ENCODE measurements at places on chromosomes 4 and X.

- DNase-seq = no peak
These were observed 33.0 kb upstream of the ADRA2C start for GRCh38 chr4:3733195-3733594.

- DNase-seq = no peak
These were observed 83.4 kb downstream of the PHKA2 start for GRCh38 chrX:18900401-18900976.

GRCh38 chrX:87732133-87732532 is 214.5 kb downstream of the KLHL4 start:
- DNase-seq = no peak

- DNase-seq = peak; percentile 1
These were observed 94.3 kb downstream of the HDAC8 start for GRCh38 chrX:72478351-72478750.

- DNase-seq = no peak
These were observed 31.2 kb downstream of the LRIT3 start for GRCh38 chr4:109879081-109879480.

DNA sequence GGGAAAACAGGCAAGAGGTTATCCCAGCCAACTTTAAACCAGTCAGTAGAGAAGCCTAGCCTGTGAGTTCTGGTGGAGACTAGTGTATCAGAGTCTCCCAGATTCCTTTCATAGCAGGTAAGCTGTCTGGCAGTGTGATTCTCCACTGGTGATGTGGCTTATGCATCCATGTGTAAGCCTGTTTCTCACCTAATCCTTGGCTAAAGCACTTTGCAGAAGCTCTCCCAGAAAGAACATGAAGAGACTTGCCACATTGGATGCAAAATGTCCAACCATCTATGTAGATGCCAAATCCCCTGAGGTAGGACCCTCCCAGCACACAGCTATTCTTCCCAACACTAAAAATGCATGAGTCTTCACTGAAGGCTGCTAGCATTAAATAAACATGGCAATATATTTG is 111.7 kb downstream of the CHRNA9 start:
- DNase-seq = no peak

GRCh38 chrX:150763810-150764209 is 70.6 kb downstream of the MTMR1 start:
- no peak for DNase-seq

GRCh38 chr4:6331018-6331417 is 61.4 kb downstream of the WFS1 start:
- no peak for DNase-seq

DNA sequence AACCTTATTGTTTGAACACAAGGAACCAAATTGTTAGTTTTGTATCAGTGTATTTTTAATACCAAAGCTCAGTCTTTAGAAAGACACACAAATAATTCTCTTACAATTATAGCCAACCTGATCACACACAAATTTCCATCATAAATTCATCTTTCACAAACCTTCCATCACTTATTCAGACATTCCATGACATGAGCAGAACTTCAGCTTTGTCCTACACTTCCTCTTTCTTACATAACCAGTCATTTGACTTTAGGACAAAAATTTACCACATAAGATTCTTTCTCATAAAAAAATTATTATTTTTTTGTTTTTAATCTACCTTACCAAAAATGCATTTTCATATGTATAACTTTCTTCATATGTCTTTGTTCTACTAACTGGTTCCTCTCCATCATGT is 312.2 kb downstream of the GALNTL6 start:
- DNase-seq = no peak

DNA sequence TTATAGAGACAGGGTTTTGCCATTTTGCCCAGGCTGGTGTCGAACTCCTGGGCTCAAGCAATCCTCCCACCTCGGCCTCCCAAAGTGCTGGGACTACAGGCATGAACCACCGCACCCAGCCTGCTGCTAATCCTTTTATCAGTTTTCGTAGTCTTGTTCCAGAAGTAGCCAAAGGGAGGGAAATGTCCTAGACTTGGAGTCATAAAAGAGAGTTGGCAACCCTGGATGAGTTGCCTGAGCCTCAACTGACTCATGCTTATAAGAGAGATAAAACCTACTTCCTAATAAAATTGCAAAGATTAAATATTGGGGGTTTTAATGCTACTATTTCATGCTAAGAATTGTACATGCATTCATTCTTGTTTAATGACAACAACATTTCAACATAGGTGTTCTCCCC is 44.3 kb downstream of the CD40LG start:
- DNase-seq = no peak

- no peak for DNase-seq
These were observed 94.7 kb upstream of the NAP1L5 start for GRCh38 chr4:88792268-88792781.

DNA sequence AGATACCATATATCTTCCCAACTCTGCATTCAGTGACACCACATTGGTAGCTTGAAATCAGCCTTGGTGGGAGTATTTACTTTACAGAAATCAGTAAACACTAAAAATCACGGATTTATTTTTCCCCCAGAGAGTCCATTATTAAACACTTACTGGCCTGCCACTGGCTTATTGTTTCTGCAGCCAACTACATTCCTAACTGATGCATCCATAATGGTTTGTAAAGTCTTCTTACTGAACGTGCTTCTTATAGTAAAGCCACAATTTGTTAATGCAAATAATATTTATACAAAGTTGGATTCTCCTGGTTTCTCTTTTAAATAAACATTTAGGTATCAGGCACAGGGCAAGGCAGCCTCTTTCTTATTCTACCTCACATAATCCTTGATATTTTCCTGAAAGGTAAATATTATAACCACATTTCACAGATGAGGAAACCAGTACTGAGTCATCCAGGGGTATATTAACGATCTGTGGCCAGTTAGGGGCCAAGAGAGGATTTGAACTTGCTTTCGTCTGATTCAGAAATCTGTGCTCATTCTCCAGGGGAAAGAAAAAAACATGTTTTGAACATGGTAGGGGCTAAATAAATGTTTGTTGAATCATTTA is 136.5 kb downstream of the RAB28 start:
- DNase-seq = no peak

GRCh38 chrX:153414856-153415510 is 3.7 kb downstream of the ZFP92 start:
- no peak for DNase-seq

DNA sequence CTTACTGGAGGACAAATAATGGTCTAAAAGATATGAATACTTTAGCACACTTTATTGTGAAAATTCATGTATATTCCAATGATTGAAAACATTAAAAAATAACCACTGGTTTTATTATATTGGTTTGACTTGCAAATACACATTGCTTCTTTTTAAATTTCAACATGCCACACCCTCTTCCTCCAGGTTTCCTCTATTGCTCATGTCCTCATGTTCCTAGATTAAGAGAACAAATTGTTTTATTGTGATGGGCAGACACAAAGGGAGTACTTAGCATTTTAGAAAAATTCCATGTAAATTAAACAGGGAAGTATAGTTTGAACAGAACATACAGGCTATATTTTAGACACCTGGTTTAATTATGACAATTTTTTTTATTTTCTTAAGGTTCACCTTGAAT is 230.6 kb upstream of the GPRIN3 start:
- no peak for DNase-seq

GRCh38 chrX:47384502-47384901 is 14.1 kb downstream of the ZNF157 start:
- peak; percentile 3 for DNase-seq

- DNase-seq = no peak
These were observed 246.3 kb upstream of the ANKRD50 start for GRCh38 chr4:124958847-124959246.

- no peak for DNase-seq
These were observed 1136.6 kb upstream of the PABPC4L start for GRCh38 chr4:135338181-135338580.

GRCh38 chr4:26022346-26023202 is 108.6 kb downstream of the SMIM20 start:
- DNase-seq = peak; percentile 31

DNA sequence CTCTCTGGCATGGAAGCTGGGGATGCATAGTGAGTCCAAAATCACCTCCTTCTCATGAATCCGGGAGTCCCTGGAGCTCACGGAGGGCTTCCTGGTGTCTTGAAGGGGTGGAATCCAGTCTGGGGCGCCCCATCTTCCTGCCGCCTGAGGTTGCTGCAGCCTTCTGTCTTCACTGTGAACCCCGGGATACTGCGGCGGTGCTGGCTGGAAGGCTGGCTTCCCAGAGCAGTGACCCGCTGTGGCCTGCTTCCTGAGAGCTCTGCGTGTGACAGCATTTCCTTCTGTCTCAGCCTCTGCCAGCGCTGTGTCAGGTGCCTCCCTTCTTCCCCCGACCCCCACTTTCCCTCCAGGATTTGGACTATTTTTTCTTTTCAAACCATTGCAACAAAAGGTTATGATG is 98.8 kb upstream of the STOX2 start:
- DNase-seq = no peak

DNA sequence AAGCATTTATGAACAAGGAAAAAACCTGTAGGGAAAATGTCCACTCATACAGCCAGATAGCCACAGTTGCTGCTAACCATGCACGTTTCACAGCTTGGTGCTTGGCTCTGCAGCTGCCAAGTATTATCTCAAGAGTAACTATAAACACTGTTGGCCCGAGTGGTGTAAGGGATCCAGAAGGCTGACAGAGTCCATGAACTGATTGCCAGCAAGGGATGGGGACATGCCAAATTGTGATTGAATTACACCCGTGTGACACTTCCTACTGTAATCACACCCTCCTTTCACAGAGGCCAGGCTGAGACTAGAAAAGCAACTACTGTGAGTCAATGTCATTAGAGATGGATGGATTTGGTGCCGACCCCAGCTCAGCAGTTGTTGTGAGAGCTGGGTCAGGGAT is 223.9 kb upstream of the ANKRD50 start:
- no peak for DNase-seq

GRCh38 chr4:57320217-57320616 is 210.0 kb upstream of the IGFBP7 start:
- DNase-seq = no peak

GRCh38 chrX:118603981-118604380 is 108.4 kb downstream of the DOCK11 start:
- DNase-seq = peak; percentile 4

GRCh38 chr4:38489924-38490639 is 173.9 kb upstream of the KLF3 start:
- DNase-seq = no peak

DNA sequence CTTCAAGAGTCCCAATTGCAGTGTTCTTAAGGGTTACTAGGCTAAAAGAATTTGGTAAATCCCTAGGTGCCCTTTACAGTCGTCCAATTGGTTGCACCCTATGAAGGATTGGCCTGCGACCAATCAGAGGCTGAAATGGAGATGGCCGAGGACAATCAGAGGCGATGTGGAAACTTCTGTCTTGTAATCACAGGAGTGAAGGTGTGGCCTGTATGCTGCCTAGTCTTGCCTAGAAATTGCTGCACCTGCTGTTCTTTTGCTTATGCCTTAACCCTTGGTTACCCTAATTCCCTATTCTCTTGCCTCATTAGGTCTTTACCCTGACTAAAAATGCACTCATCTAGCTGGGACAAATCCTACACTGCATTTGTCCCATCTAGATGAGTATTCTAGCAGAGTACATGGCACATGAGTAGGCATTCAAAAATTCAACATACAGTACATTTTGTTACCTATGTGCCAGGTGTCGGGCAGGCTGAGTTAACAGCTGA is 1.0 kb upstream of the DCK start:
- DNase-seq = peak; percentile 39

GRCh38 chrX:65671966-65672365 is 4.5 kb downstream of the MSN start:
- DNase-seq = no peak

- DNase-seq = no peak
These were observed 404.6 kb downstream of the PRDM5 start for GRCh38 chr4:120517966-120518365.

- DNase-seq = no peak
These were observed 199.1 kb downstream of the SPATA18 start for GRCh38 chr4:52250154-52250553.

DNA sequence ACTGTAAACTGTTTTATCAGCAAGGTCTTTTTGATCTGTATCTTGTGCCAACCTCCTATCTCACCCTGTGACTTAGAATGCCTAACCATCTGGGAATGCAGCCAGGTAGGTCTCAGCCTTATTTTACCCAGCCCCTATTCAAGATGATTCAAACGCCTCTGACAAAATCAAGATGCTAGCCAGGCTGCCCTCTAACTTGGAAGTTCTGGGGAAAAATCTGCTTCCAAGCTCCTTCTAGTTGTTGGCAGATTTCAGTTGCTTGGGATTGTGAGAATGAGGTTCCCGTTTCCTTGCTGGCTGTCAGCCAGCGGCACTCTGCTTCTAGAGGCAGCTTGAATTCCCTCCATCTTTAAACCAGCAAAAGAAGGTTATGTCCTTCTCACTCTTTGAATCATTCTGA is 34.7 kb downstream of the LUZP4 start:
- DNase-seq = no peak

GRCh38 chr4:81452452-81453006 is 19.2 kb downstream of the RASGEF1B start:
- DNase-seq = peak; percentile 97

DNA sequence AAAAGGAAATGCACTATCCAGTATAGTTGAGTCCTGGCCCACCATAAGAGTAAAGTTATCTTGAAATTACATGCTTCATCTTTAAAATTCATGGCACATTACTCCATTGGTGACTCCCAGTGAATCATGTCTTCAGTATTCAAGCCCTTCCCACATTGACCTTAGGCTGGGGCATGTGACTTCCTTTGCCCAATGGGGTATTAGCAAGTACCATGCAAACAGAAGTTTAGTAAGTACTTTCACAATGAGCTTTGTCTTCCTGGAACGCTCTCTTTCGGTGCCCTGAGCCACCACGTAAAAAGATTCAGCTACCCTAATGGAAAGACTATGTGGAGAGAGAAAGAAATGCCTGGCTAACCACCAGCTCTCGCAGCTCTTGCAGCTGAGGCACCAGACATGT is 235.4 kb downstream of the HNRNPD start:
- no peak for DNase-seq

- DNase-seq = no peak
These were observed 302.0 kb downstream of the FRMPD4 start for GRCh38 chrX:12440246-12440645.

DNA sequence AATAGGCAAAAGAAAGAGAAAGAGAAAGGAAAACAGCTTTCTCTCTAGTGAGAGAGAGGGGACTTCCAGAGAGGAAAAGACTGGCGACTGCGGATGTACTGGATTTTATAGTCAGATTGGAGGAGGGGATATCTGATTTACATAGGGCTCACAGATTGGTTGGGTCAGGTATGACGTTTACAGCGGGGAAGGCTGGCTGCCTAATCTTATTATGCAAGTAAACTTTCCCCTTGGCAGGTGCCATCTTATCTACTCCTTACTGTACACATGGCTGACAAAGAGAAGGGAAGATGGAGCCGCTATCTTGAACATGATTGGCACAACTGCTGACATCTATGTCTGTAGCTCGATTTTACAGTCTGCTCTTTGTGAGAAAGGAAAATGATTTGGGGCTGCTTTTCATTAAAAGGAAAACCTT is 25.4 kb downstream of the RBPJ start:
- no peak for DNase-seq
